ENCODE measurements at places on chromosomes 1 and 21.

- no peak for DNase-seq
Measured at GRCh38 chr1:172926070-172926469, 124.7 kb downstream of the TNFSF18 start.

DNA sequence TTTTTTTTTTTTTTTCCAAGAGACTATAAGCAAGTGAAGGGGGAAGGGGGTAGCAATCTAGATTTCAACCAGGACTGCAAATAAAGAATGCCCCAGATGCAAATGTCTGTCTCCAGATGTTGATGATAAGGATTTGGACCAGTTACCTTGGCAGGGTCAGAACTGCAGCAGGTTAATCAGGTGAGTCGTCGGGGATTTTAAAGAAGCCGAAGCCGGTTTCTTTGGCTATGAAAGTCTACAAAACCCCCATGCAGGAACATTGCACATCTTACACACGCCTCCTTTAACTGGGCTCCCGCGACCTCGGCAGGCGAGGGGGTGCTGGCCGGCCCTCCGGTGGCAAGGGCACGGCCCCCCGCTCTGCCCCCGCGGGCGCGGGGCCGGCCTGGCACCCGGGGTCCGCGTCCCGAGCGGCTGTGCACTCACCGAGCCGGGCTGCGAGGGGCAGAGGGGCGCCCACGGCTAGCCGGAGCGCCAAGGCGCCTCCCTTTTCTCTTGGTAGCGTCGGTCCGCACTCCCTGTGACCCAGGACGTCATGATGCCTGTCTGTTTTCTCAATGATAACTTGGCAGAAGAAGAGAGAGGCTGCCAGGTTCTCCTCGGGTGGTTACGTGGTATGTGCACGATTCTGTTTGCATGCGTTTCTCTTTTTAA, 366.3 kb upstream of the ESRRG start:
- DNase-seq: no peak

DNA sequence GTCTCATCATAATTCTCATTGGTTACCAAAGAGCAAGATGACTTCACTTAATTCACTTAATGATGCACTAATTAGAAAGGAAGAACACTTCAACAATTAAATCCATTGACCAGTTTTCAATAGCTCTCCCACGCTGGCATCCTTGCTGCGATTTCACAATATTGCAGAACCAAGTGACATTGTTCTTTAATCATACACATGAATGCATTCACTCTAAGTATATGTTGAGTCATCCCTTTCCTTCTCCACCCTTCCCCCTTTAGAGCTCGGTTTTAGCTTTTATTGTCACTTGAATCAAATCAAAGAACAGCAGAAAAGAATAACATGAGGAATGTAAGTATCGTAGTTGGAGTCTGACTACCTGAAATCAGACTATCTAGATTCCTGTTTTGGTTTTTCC, 233.6 kb upstream of the FMN2 start:
- DNase-seq: no peak

DNA sequence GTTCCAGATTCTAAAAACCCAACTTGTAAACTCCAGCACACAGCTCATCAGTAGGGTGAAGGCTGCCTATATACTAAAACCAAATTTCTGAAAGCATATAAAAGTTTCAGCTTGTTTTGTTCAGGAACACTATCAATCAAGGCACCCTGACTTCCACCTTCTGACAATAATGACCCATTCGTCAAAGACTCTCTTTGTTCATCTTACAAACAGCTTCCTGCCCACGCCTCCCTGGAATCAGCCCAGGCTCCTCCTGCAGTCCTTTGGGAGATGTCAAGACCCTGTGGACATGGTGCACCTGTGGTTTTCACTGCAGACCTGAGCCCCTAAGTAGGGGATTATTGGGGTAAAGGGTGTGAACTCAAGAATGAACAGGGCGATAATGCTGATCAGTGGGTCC, 178.9 kb upstream of the CAMK1G start:
- no peak for DNase-seq

DNA sequence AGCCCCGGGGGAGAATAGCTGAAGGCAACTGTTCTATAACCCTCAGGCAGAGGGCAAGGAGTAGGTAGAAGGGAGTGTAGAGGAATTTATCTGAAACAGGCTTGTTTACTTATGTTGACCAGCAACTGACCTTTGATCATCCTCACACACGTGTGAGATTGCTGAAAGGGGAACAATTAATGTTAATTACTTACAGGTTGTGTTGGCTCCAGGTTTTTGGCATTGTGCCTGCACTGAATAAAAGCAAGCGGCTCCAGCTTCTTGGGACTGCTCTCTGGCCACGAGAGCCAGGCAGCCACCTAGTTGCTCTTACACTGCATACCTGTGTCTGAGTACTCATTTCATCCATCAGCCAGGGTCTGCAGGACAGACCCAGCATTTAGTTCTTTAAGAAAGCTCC, 41.3 kb upstream of the ARHGEF10L start:
- DNase-seq: no peak
